T-cell (primary cell): ENCODE measurements at places on chromosomes 3 and 15. TPM values are rescaled to one million over a fixed set of nuclear protein-coding genes. Genes with fewer than 3 reads are reported as not detected.

- no peak for DNase-seq
These were observed 1.4 kb upstream of the RAD18 start for GRCh38 chr3:8964436-8965370.

- DNase-seq: no peak
These were observed 201.0 kb upstream of the FEZF2 start for GRCh38 chr3:62574266-62574898.

DNA sequence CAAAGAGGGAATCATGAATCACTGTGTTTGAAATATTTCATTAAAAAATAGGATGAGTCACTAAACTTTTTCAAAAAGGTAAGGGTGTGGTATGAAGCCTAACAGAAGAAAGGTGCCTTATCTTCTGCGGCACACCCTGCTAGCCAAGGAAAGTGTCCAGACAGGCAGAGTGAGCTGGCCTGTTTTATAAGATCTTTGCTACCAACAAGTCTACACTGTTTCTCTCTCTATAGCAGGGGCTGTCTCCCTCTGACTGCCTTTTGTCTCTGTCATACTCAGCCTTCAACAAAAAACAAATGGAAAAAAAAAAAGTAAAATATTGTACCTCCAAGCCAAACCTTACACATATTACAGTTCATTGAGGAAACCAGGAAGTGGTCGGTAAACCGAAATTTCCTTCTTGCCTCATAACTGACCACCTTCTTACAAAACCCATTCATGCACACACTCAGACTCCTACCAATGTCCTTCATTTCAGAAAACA is 9.1 kb downstream of the ZDHHC3 start:
- DNase-seq: no peak

- no peak for DNase-seq
These were observed 325.2 kb downstream of the DIPK2A start for GRCh38 chr3:144296808-144297207.

GRCh38 chr15:89058876-89059405 is 29.3 kb upstream of the ABHD2 start:
- no peak for DNase-seq

- no peak for DNase-seq
These were observed 60.2 kb downstream of the PIAS1 start for GRCh38 chr15:68114356-68114755.

- DNase-seq: no peak
These were observed 1163.7 kb downstream of the SI start for GRCh38 chr3:163914567-163914966.

- DNase-seq: no peak
These were observed 17.7 kb upstream of the SNX22 start for GRCh38 chr15:64133623-64134344.

DNA sequence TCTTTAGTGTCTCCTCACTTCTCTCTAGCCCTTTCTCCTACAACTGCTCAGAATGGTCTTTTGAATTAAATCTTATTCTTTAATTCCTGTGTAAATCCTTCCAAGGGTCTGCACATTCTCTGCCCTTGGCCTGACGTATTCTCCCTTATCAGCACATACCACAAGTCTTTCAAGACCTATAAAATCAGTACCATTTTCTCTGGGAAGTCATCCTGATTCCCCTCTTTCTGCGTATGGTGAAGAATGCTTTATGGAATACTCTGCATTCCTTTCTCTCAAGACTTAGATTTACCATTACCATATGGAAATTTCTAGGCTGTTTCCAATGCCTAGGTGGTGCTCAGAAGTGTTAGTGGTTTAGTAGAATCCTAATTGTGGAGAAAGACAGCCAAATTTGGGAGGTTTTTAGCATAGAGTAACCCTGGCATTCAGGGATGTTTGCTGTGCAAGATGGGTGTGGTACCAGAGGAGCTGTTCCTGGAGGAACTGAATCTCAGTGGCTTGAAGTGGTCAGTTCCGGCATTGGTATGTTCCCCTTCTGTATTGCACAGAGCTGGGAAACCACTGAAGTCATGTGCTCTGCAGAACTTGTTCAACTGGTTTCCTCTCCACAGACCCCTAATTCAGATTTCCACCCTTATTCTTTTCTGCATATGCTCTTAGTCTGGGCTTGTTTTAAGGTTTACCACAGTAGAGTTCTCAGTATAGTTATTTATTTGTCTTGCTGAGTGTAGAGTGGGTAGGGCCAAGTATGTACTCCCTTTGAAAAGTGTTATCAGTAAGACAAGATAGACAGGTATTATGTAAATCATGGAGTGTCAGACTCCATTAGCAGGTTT is 24.5 kb downstream of the IQGAP1 start:
- peak; percentile 27 for DNase-seq

- DNase-seq: no peak
These were observed 572.1 kb downstream of the FGF12 start for GRCh38 chr3:192155194-192155593.

DNA sequence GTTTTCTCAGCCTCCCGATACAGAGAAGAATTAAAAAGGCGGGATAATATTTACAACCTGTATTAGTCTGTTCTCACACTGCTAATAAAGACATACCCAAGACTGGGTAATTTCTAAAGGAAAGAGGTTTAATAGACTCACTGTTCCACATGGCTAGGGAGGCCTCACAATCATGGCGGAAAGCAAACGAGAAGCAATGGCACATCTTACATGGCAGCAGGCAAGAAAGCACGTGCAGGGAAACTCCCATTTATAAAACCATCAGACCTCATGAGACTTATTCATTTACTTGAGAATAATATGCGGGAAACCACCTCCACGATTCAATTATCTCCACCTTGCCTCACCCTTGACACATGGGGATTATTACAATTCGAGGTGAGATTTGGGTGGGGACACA is 27.5 kb upstream of the RPL39L start:
- no peak for DNase-seq

- DNase-seq: no peak
These were observed 13.2 kb upstream of the ZBTB20 start for GRCh38 chr3:115160295-115160694.

GRCh38 chr3:32946973-32947788 is 4.3 kb upstream of the CCR4 start:
- no peak for DNase-seq

DNA sequence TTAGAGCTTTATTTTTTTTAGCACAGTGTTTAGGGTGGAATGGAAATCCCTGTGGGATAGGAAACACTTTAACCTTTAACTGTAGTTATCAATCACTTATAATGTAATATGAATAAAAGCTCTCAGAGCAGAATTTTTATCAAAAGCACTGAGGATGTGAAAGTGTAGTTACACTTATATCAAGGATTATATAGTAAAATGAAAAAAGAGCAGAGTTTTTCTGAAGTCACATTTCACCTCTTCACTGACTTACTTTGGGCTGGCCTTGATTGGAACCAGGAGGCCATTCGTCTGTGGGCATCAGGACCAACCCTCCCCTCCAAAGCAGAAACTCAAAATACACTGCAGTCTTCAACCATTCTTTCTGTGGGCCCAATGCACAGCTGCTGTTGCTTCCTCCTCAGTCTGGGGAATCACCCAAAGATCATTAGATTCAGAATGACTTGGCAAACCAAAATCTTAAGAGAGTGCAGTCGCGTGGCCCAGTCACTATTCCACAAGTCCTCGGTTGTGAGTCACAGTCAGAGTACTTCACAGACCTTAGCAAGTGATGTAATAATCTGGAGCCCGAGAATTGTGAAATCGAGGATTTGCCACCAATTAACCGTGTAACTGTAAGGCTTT is 132.6 kb upstream of the COL8A1 start:
- no peak for DNase-seq

DNA sequence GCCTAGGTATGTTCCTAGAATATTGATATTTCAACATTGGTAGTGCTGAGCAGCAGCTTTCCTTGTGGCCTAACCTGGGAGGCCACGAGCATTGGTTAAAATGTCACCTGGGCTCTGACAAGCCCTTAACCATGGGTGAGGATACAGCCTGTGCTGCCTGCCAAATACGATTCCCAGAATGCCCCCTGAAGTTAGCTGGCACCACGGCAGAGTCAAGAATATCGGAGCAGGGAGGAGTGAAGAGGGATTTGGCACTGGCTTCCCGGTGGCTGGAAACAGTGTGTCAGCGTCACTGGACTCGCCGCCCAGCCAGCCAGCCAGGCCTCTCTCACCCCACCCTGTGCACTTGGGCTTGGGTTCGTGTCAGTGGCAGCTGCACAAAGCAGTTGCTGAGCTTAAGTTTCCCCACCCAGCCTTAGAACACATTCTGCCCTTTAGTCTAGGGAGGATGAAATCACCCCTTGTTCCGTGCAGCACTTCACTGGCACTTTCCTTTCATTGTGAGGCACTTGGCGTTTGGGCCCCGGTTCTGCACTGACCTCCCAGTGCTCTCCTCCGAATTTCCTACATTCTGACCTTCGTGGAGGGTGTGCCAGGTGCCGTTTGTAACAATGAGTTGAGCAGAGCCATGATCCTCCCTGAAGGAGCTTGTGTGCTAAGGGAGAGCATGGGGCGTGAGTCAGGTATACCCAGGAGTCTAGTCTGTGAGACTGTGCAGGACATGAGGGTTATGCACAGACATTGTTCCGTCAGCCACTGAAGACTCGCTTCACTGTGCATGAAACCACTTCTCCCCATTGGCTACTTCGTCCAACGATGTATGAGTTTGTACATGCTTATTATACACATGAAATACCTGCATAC is 152.8 kb upstream of the BHLHE40 start:
- DNase-seq: no peak

- no peak for DNase-seq
These were observed 22.5 kb downstream of the HEXA start for GRCh38 chr15:72353266-72353665.

DNA sequence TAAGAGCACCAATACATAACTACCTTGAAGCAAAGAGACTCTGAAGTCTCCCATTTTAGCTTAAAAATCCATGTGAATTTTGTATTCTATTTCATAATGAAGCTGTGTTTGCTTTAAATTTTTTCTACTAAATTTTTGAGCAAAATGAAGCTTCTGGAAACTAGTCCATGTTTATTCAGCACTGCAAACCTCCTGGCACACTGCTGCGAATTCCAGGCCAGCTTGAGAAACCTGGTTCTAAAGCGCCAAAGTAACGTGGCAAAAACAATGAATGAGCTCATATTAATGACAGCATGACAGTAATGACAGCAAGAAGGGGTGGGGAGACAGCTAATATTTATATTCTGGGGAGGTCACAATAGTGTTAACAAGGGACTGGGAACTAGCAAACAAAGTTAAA is 25.7 kb downstream of the CEP152 start:
- no peak for DNase-seq

DNA sequence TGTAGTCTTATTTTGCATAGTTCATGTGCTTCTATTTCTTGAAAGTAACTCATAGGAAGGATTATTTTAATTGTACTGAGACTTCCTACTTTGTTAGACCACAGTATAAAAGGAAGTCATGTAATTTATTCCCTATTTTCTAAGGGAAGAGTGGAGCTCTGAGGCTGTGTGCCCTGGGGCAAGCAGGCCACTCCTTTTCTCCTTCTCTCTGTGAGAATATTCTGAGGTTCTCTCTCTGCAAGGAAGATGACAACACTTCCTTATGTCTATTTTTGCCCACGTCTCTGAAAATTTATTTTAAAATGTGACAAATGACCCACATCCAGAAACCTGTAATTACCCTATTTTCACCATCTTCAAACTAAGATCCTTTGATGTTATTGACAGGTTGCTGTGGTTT is 11.0 kb downstream of the KCTD6 start:
- DNase-seq: no peak

GRCh38 chr3:185477316-185477715 is 21.5 kb downstream of the TMEM41A start:
- no peak for DNase-seq

The PAQR5 gene
- total RNA-seq: not detected

The UBA7 gene
- total RNA-seq: 246 TPM

The SGO1 gene
- total RNA-seq: 0.72 TPM

The GATM gene
- 2.0 TPM for total RNA-seq

The ZNF80 gene
- total RNA-seq: 1.1 TPM

The CPA3 gene
- total RNA-seq: 2.3 TPM

The TP63 gene
- 0.72 TPM for total RNA-seq

The TMCO5A gene
- not detected for total RNA-seq

The FXR1 gene
- 132 TPM for total RNA-seq

The PTPN9 gene
- 14.0 TPM for total RNA-seq

The FAM81A gene
- total RNA-seq: 0.37 TPM

The SNX1 gene
- total RNA-seq: 115 TPM

The GOLGA6L9 gene
- 4.4 TPM for total RNA-seq

The LYZL4 gene
- total RNA-seq: not detected

The IL16 gene
- 143 TPM for total RNA-seq

The NANOGP8 gene
- total RNA-seq: not detected

The GCSAM gene
- 18.2 TPM for total RNA-seq

The C3orf20 gene
- total RNA-seq: 0.33 TPM
